ENCODE measurements at places on chromosomes 1 and 21. TPM values are rescaled to one million over a fixed set of nuclear protein-coding genes. Genes with fewer than 3 reads are reported as not detected.

S100A9 gene
- total RNA-seq: not detected

KCNE2 gene
- not detected for total RNA-seq

PTGFRN gene
- total RNA-seq: 12.4 TPM

CLIC6 gene
- 0.25 TPM for total RNA-seq

AADACL4 gene
- total RNA-seq: not detected

FALEC gene
- total RNA-seq: 0.25 TPM

SLC45A1 gene
- 1.5 TPM for total RNA-seq

CD48 gene
- total RNA-seq: under 0.01 TPM

HPDL gene
- 3.0 TPM for total RNA-seq

MAN1A2 gene
- total RNA-seq: 81.1 TPM

TEX38 gene
- total RNA-seq: not detected

NBPF4 gene
- total RNA-seq: not detected

PSMA5 gene
- total RNA-seq: 72.8 TPM

TIPRL gene
- 46.4 TPM for total RNA-seq

ADCY10 gene
- total RNA-seq: under 0.01 TPM

All from uterine smooth muscle cell (primary cell).